ENCODE measurements at places on chromosomes 13 and 19.

GRCh38 chr13:59299584-59299983 lies 864.1 kb downstream of the DIAPH3 start:
- DNase-seq, result no peak

GRCh38 chr13:112653071-112653470 lies 36.8 kb upstream of the ATP11A start:
- no peak for DNase-seq

DNA sequence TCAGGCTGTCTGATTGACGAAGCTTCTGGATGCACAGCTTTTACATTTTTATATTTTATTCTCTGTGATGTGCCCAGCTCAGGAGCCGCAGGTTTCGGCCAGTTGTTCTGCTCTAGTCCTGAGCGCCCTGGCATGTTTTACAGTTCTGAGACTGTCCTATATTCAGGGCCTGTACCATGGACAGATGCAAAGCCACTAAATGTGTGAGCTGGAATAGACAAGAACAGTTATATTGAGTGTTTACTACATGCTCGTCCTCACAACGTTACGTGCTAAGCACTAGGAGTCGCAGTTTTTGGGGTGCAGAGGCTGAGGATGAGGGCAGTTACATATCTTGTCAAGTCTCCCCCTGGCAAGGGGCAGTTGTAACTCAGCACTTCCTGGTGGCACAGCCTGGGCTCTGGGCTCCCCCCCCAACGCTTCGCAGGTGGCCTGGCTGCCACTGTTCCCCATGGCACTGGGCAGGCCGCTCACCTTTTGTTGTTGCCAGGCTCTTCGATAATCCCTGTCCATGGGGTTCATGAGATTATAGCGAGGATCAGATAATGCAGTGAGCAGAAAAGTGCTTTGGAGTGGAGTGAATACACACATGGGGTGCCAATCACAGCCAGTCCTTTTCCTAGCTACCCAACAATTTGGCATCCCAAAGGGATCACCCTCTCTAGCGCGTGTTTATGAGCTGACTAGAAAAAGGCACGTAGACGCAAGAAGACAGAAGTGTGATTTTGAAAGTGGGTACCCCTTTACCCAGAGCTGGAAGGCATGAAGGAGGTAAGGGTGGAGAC lies 23.5 kb downstream of the ARL11 start:
- no peak for DNase-seq

DNA sequence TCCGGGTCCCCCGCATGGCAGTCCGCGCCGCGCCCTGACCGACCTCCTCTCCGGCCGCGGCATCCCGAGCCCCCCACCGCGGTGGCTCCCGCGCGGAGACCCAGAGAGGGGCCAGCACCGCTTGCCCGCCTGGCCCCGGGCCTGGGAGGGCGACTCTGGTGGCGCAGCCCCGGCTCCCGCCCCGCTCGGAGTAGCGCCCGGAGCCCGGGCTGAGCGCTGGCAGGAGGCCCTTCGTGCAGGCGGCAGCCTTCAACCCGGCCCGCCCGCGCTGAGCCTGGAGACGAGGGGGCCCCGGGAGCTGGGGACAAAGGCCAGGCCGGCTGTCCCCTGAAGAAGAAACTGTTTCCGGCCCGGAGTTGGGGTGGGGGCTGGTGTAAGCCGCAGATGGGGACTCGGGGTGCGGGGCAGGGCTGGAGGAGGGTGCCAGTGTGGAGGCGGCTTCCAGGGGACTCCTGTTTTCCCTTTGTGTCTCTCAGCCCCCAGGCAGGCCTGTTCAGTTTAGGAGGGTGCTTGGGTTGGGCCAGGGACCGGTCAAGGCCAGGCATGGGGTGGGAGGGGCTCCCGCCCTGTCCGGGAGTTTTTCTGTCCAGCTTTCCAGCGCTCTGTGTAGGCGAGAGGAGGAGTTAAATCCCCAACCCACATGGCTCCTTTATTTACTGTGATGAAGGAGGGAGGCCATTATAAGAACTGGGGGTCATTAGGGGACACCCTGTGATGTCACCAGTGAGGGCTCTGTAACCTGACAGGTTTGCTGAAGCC lies 935 bp downstream of the LRP3 start:
- no peak for DNase-seq

DNA sequence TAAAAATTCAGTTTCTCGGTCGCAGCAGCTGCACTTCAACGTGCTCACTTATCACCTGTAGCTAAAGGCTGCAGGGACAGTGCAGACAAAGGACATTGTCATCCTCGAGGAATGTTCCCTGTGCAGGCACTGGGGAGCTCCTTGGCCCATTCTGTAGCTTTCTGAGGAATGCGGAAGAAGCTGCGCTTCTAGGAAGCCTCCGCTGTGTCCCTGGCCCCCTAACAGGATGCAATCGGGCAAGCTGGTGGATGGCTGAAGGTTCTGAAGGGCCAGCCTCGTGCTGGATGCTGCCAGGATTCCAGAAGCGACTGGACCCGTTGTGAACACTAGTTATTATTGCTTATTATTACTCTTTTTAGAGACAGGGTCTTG lies 8.1 kb downstream of the ANO8 start:
- DNase-seq, result no peak

DNA sequence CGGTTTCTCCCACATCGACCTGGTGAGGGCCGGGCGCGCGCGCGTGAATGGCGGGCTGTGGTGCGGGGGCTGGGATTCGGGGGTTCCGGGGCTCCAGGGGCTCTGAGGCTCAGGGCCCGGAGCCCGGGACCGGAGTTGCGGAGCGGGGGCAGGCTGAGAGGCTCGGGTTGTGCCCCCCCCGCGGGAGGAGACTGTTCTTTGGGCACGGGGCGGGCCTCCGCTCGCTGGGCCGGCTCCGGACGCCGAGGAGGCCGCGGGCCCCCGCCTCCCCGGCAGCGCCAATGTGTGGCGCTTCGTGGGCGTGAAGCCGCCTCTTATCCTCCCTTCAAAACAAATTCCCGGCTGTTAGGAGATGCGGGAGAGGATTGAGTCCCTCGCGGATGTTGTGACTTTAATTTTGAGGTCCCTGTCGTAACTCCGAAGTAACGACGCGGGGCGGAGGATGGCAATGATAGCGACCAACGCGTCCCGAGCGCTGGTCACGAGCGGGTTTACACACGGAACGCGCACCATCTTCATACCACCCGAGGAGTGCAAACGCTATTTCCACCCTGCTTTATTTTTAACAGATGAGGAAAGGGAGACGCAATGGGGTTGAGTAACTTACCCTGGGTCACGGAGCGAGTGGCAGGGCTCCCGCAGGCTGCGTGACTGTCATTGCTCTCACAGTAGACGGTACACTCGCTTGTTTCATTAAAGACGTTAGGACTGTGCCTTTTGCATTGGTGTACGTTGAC lies 536 bp downstream of the UBA2 start:
- DNase-seq, result no peak

DNA sequence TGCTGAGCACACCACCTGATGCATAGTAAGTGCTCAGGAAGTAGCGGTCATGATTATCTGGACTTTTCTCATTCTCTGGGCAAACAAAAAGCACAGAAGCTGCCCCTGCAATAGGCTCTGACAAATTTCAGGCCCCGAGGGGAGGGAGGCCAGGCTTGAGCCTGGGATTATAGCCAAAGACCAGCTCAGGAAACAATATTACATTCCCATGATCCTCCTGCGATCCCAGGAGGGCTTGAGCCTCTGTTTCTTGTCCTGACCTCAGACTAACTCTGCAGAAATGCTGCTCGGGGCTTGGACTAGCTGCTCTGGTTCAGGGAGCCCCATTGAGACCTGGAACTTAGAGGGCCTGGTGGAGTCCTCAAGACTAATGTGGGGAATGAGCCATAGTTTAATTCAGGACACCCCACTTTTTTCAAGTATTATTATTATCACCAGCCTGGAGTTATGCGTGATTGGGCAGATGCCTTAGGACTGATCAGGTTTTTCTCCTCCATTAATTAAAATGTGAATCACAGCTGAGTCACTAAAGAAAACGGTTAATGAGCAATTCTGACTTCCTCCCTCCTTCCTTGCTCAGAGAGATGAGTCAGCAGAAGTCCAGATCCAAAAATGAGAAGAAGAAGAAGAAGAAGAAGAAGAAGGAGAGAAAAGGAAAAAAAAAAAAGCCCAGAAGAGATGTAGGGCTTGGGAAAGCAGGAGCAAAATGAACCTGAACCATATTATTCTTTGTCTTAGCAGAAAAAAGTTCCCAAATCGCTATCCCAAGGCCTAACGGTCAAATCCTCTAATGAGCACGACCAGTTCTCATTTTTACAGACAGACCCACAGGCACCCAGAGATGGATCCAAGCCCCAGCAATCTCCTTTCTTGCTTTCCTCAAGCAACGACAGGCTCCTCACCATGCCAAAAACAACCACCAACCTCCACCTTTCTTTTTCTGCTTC lies 107.2 kb downstream of the CACNA1A start:
- DNase-seq, result peak; percentile 68

GRCh38 chr13:45765464-45765863 lies 63.3 kb downstream of the CBY2 start:
- no peak for DNase-seq

DNA sequence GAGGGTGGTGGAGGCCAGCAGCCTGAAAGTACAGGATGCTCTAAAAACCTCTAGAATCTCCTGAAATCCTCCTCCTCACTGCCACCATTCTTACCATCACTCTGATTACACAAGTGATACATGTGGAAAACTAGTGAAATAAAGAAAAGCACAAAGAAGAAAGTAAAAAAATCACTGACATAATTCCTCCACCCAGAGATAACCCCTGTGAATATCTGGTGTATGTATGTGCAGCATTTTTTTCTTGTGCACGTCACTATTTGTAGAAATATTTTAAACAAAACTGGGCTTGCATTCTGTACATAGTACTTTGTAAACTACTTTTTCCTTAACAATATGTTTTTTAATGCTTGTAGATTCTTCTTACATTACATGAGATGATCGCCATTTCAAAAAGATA lies 73.2 kb downstream of the CDADC1 start:
- DNase-seq, result no peak

- DNase-seq, result no peak
Observed at GRCh38 chr19:30289336-30289735, 82.8 kb upstream of the ZNF536 start.

DNA sequence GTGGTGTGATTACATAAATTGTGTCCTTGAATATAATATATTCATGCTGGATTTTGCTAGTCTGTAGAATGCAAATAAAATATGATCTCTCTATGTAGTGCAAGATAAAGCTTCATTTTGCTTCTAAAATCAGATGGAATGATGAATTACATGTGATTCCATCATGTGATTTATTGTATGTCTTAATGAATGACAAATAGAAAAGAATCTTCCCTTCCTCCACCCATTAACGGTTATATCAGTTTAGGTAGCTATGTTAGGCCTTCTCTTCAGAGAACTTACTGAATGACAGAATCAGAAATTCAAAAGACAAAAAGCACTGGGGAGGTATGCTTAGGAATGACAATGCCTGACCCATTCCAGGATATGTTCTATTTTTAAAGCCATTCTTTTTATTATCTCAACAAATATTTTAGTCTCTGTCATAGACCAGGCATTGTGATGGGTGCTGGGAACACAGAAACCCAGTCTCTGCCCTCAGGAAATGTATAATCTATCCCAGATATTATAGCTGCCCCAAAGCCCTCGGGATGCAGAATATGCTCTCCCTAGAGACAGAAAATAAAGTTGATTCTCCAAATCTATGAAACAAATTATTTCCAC lies 90.6 kb downstream of the TEX26 start:
- DNase-seq, result no peak

DNA sequence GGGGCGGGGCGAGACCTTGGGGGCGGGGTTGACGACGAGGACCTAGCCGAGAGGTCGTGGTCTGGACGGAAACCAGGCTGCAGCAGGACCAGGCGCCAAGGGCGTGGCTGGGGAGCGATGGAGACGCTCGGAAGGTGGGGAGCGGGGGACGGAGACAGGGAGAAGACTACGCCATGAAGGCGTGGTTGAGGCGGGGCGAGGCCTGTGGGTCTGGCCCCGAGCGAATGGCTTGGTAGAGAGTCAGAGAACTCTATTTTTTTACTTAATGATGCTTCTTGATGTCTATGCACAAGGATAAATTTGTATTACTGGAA lies 674 bp upstream of the FBXL12 start:
- DNase-seq, result no peak

DNA sequence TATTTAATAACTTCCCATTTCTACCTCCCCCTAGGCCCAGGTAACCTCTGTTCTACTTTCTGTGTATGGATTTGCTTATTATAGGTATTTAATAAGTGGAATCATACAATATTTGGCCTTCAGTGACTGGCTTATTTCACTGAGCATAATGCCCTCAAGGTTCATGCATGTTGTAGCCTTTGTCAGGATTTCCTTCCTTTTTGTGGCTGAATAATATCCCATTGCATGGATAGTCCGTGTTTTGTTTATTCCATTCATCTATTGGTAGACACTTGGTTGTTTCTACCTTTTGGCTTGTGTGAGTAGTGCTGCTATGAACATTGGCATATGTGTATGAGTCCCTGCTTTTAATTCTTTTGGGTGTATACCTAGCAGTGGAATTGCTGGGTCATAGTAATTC lies 9.4 kb downstream of the HNRNPM start:
- no peak for DNase-seq

GRCh38 chr13:77466753-77467422 lies 68.6 kb upstream of the SCEL start:
- no peak for DNase-seq

DNA sequence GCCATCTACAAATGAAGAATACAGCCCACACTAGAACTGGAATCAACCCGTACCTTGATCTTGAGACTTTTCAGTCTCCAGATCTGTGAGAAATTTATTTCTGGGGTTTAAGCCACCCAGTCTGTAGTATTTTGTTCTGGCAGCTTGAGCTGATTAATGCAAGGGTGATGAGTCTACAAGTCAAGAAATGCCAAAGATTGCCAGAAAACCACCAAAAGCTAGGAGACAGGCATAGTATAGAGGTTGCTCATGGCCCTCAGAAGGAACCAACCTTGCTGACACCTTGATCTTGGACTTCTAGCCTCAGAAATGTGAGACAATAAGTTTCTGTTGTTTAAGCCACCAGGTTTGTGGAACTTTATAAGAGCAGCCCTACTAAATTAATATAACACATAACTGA lies 428.2 kb upstream of the KLF12 start:
- DNase-seq, result no peak

DNA sequence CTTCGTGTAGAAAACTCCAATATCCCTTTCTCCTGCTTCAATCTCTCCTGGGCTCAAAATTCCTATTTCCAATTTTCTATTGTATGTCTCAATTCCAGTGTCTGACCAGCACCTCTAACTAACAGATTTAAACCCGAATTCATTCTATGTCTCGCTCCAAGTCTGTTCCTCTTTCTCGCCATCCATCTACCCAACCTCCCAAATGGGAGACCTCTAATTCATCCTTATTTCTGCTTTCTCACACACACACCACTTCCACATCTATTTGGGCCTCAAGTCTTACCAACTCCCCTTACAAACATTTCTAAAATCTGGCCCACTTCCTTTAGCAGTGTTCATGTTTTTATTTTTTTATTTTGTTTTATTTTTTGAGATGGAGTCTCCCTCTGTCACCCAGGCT lies 53.3 kb downstream of the MBD3L2B start:
- no peak for DNase-seq

GRCh38 chr13:67377919-67378318 lies 147.8 kb upstream of the PCDH9 start:
- DNase-seq, result no peak

DNA sequence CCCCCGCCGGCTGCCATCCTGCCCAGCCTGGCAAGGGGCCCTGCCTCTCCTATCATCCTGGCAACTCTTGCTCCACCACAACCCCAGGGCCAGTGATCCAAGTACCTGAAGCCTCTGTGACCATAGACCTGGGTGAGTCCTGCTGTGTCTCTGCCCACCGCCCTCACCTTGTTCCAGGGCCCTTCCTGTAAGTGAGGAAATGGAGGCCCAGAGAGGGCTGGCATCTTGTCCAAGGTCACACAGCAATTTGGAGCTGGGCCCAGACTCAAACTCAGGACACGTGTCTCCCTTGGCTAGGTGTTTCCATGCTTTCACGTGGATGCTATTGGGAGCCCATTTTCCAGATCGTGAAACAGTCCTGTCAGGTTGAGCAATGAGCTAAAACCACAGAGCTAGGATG lies 3.7 kb downstream of the CREB3L3 start:
- DNase-seq, result no peak

All from kidney epithelial cell (primary cell).